Fibroblast of skin of right quadriceps (primary cell): ENCODE measurements at places on chromosomes 2 and 18.

DNA sequence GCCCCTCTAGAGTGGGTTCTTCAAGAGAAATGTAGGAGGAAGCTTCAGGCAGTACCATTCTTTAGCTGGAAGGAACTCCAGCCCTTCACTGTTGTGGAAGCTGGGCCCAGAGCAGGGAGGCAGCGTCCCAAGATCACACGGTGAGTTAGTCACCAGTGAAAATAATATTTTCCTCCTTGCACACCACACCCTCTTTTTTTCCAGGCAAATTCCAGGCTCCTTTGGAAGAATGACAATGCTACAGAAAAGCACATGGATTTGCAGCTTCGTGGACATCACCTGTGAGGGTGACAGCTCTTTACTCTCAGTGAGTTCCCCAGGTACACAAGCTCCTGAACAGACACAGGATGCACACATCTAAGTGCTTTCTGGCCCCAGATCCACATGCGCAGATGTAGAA lies 157.1 kb downstream of the COL6A3 start:
- peak; percentile 81 for DNase-seq

DNA sequence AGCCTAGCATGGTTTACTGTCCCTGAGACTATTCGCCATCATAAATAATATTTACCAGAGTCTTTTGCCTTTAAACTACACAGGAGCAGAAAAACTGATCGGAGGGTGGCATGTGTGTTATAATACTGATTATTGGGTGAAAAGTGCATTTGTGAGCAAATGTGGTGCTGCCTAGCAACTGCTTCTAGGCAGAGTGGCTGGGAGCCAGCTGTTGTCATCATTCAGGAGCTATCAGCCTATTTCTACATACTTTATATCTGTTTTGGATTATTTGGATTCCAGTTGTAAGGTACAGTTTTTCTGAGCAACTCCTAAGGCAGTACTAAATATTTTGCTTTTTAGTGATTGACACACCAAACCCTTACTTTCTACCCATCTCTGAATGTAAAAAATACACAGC lies 75.0 kb upstream of the MSTN start:
- peak; percentile 15 for DNase-seq

GRCh38 chr18:50797142-50797541 lies 22.7 kb downstream of the MRO start:
- DNase-seq, result no peak

- no peak for DNase-seq
Observed at GRCh38 chr18:41842886-41843285, 112.1 kb upstream of the PIK3C3 start.

DNA sequence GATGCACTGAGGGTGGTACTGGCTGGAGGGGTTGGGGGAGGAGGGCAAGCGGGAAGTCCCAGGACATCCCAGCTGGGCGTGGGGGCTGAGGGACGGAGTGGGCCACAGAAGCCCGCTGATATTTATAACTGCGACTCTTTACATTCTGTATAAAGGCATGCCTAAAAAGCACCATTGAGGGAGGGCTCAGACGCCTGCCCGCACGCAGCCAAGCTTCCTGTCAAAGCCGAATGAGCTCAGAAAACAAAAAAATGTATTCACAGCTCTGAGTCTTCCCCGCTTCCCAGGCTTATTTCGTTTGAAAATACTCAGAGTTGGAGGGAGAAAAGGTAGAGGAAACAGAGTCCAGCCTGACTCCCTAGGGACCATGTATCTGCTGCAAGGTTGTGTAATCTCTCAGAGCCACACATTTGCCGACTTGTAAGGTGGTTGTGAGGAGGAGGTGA lies 170.1 kb upstream of the HAAO start:
- peak; percentile 60 for DNase-seq

DNA sequence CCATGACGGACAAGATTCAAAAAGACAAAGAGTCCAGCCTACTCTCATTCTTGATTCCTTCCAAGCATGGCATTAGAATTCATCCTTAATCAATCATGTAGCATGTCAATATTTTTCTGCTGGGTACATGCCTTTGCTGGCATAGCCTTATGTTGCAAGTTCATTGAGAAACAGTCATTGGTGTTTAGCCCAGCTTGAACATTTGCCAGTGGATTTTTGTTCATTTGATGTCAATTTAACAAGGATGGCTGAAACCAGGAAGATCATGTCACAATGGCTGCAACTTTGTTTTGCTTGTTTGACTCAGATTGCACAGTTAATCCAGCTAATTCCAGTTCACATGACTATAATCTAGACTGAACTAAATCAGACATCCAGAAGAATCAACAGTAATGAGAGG lies 1132.2 kb downstream of the LRP1B start:
- no peak for DNase-seq
